ENCODE measurements at places on chromosomes 3 and 15. TPM values are rescaled to one million over a fixed set of nuclear protein-coding genes. Genes with fewer than 3 reads are reported as not detected.

Gene TOPAZ1
- not detected for total RNA-seq

GRCh38 chr3:139721370-139721769 lies 43.6 kb upstream of the NMNAT3 start:
- DNase-seq, result no peak
- no peak overlapping the region for H3K27ac ChIP-seq
- no peaks in the 10 kb centered on the region for H3K36me3 ChIP-seq

- H3K4me1 ChIP-seq, result peaks cover 33% of the 10 kb centered on the region
- H3K27ac ChIP-seq, result peak overlapping the region; percentile 100
- peak overlapping the region; percentile 13 for H3K4me3 ChIP-seq
- H3K36me3 ChIP-seq, result no peaks in the 10 kb centered on the region
Measured at GRCh38 chr15:78374436-78375393, 34.6 kb downstream of the CRABP1 start.

GRCh38 chr3:178901204-178901603 lies 170.4 kb downstream of the ZMAT3 start:
- H3K27me3 ChIP-seq, result no peaks in the 10 kb centered on the region
- H3K4me3 ChIP-seq, result no peak overlapping the region
- H3K36me3 ChIP-seq, result no peaks in the 10 kb centered on the region
- H3K27ac ChIP-seq, result peak overlapping the region; percentile 12
- no peak for DNase-seq
- peaks cover 10% of the 10 kb centered on the region for H3K4me1 ChIP-seq

- H3K27ac ChIP-seq, result no peak overlapping the region
- peaks cover 4% of the 10 kb centered on the region for H3K4me1 ChIP-seq
- no peak overlapping the region for H3K4me3 ChIP-seq
- no peak for DNase-seq
Measured at GRCh38 chr3:187767266-187768012, 22.2 kb upstream of the BCL6 start.

- H3K27me3 ChIP-seq, result no peaks in the 10 kb centered on the region
- no peak overlapping the region for H3K4me3 ChIP-seq
- no peaks in the 10 kb centered on the region for H3K36me3 ChIP-seq
- no peak for DNase-seq
Measured at GRCh38 chr15:46856839-46857502, 860.3 kb upstream of the SEMA6D start.

Gene GRAMD2A
- total RNA-seq, result 1.2 TPM

DNA sequence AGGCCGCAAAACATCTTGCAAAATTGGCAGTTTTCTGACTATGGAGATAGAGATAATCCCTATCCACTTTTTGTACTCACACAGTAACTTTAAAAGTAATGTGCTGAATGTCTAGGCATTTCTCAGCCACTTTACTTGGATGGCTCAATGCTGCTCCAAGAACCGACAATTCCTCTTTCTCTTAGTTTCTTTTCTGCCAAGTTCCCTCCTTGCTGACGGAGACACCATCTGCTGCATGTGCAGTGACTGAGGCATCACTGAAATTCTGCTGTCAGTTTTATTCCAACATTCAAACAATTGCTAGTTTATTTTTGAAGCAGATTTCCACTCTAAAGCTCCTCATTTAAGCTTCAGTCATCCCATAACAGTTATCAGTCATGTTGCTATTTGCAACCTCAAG lies 116.0 kb upstream of the RBMS3 start:
- H3K27ac ChIP-seq, result no peak overlapping the region
- DNase-seq, result no peak
- H3K4me1 ChIP-seq, result 0 out of 2 replicates have a peak, but pooled peaks cover 4% of the 10 kb centered on the region

GRCh38 chr3:197737749-197738462 lies 1.2 kb upstream of the RUBCN start:
- H3K4me3 ChIP-seq, result peak overlapping the region; percentile 94
- no peak for DNase-seq
- no peak overlapping the region for H3K27ac ChIP-seq
- H3K4me1 ChIP-seq, result no peaks in the 10 kb centered on the region

DNA sequence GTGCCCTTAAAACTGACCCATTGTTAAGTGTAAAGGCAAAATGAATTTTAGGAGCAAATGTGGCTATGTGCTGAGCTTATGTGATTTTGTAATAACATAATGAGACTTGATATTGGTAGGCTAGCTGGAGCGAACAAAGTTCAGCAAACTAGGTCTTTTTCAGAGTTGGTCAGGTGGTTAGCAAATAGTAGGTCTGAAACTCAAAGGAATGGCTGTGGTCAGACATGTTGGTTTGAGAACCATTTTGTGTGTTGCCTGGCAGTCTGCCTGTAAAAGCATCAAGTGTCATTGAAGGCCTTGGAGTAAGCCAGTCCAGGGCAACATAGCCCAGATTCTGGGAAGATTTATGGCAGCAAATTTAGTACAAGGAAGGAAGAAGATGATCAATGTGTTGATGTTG lies 16.4 kb downstream of the FBXO22 start:
- H3K27me3 ChIP-seq, result no peaks in the 10 kb centered on the region
- no peak for DNase-seq
- peaks cover 5% of the 10 kb centered on the region for H3K4me1 ChIP-seq
- peaks cover 2% of the 10 kb centered on the region for H3K36me3 ChIP-seq

- no peak overlapping the region for H3K27ac ChIP-seq
- DNase-seq, result no peak
- no peaks in the 10 kb centered on the region for H3K4me1 ChIP-seq
- no peaks in the 10 kb centered on the region for H3K27me3 ChIP-seq
- H3K4me3 ChIP-seq, result no peak overlapping the region
Measured at GRCh38 chr3:114329823-114330222, 36.0 kb downstream of the TIGIT start.

Gene SYNPR
- total RNA-seq, result not detected

Gene TRA2B
- 197 TPM for total RNA-seq

DNA sequence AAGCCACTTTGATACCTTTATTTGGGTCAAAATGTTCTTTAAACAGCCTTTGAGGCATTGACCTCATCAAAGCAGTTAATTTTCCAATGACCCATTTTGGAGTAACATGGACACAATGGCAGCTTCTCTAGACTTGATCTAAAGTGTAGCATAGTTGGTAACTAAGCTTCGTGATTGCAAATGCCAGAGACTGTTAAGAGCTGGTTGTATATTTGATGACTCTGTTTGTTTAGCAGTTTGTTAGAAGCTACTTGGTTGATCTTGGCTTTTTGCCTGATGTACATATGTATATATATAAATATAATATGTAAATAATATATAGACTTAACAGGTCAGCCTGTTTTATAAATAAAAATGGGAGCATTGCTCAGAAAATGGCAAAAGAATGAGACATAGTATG lies 68.4 kb downstream of the MITF start:
- H3K27ac ChIP-seq, result no peak overlapping the region
- H3K36me3 ChIP-seq, result no peaks in the 10 kb centered on the region
- no peaks in the 10 kb centered on the region for H3K27me3 ChIP-seq
- no peak overlapping the region for H3K4me3 ChIP-seq
- no peak for DNase-seq

- no peaks in the 10 kb centered on the region for H3K36me3 ChIP-seq
- DNase-seq, result no peak
Measured at GRCh38 chr15:31062911-31063310, 38.6 kb downstream of the TRPM1 start.

Gene SHQ1
- 20.2 TPM for total RNA-seq

Gene ZNF660
- total RNA-seq, result not detected

Gene GOLGA8H
- 0.16 TPM for total RNA-seq

DNA sequence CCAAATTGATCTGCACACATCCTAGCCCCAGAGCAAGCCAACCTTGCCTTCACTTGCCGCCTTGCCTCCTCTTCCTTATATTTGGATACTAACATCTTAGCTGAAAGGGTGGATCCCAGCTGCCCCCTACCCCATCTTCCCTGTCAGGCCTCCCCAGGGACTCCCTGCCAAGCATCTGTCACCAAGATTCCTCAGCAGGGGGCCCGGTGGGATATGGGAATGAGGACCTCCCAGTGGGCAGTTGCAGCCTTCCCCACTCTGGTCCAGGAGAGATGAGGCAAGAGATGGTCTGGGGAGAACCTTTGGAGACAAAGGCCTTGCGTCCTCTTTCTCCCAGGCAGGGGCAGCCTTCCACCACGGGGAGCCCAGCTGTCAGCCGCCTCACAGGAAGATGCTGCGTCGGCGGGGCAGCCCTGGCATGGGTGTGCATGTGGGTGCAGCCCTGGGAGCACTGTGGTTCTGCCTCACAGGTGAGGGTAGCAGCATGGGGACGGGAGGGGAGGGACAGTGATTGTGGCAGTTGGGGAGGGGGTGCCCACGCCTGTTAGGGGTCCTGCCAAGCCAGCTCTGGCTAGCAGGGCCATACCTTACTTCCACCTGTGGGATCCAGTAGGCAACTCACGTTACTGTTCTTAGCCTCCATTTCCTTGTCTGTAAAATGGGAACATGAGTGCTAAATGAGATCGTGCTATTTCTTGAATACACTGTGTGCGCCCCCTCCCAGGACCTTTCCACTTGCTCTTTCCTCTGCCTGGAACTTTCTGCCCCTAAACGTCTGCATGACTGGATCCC lies 15.3 kb downstream of the CD276 start:
- H3K27me3 ChIP-seq, result no peaks in the 10 kb centered on the region
- H3K27ac ChIP-seq, result no peak overlapping the region
- no peak overlapping the region for H3K4me3 ChIP-seq
- no peak for DNase-seq

DNA sequence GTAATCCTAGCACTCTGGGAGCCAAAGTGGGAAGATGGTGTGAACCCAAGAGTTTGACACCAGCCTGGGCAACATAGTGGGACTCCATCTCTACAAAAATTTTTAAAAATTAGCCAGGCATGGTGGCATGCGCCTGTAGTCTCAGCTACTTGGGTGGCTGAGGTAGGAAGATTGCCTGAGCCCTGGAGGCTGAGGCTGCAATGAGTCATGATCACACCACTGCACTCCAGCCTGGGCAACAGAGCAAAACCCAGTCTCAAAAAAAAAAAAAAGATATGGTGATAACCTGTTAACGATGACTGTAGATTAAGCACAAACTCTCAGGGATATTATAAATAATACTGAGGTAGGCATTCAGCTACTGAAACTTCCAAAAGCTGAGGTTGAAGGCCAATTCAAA lies 107.5 kb downstream of the SLC49A4 start:
- H3K27me3 ChIP-seq, result no peaks in the 10 kb centered on the region
- H3K27ac ChIP-seq, result no peak overlapping the region
- no peaks in the 10 kb centered on the region for H3K36me3 ChIP-seq
- H3K4me3 ChIP-seq, result no peak overlapping the region
- H3K4me1 ChIP-seq, result no peaks in the 10 kb centered on the region

Gene NRROS
- total RNA-seq, result 1.5 TPM

DNA sequence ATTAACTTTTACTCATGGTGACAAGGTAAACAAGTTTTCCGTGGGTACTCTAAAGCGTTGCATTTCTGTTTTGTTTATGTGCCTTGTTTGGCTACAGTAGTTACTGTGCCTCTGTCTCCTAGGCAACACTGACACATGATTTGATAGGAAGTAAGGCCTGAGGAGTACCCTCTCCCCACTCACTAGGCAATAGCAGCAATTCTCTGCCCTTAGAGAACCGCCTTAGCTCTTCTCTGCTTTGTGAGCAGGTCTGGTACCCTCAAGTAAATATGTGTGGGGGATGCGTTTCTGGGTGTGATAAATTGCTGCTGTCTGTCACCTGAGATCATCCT lies at the start of gene IL5RA:
TSS of gene IL5RA (minus strand) at position 76 of the 332 bp plus-strand sequence. CDS start 5,390 bp downstream, outside the sequence.
- H3K4me1 ChIP-seq, result peaks cover 17% of the 10 kb centered on the region
- DNase-seq, result no peak
- H3K27me3 ChIP-seq, result no peaks in the 10 kb centered on the region
- no peak within 1 kb of the TSS for H3K4me3 ChIP-seq
- H3K36me3 ChIP-seq, result no peaks in the 10 kb centered on the region
- peak within 1 kb of the TSS; percentile 53 for H3K27ac ChIP-seq

Gene PLA2G4D
- not detected for total RNA-seq

- DNase-seq, result no peak
- H3K4me3 ChIP-seq, result no peak overlapping the region
- no peak overlapping the region for H3K27ac ChIP-seq
Measured at GRCh38 chr15:36778531-36778930, 199.1 kb downstream of the CDIN1 start.

DNA sequence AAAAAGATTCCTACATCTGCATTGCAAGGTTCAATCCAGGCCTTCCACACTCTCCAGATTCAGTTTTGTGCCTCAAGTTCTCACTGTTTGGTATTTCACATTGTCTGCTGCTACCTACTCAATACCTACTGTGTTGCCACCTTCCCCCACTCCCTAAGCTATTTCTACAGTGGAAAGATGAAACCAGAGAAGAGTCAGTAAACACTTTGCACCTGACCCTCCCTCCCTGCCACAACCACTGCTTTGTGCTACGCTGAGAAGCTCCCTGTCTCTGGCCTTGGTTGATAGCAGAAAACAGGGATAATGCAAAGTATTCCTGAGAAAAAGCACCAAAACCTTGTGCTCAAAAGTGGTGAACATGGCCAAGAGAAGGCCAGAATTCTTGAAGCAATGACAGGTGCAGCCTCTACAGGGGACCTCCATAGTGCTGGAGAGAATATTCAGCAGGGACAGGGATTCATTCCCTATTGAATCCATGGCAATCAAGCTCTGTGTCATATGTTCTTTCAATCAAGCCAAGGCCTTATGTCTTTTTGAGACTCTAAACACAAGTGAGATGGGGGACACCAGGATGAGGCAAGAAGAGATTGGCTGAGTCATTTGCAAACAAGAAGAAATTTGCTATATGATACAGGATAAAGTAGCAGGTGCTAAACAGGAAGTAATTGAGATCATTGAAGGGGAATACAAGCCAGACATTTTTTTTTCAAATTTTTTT lies 83.5 kb upstream of the LIPC start:
- H3K27me3 ChIP-seq, result no peaks in the 10 kb centered on the region
- no peaks in the 10 kb centered on the region for H3K36me3 ChIP-seq
- no peak for DNase-seq
- H3K4me3 ChIP-seq, result no peak overlapping the region

DNA sequence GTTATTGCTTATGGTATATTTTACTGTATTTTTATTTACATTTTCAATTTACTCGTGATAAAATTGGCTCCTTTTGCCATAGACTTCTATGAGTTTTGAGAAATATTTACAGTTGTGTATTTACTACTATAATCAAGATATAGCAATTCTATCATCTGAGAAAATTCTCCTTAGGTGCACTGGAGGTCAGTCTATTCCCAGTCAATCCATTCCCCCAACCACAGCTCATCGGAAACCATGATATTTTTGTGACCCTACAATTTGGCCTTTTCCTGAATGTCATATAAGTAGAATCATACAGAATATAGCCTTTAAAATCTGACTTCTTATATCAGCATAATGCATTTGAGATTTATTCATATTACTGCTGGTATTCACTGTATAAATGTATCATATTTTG lies 114.7 kb upstream of the LRTM1 start:
- no peaks in the 10 kb centered on the region for H3K4me1 ChIP-seq
- H3K4me3 ChIP-seq, result no peak overlapping the region
- H3K27ac ChIP-seq, result no peak overlapping the region
- no peaks in the 10 kb centered on the region for H3K36me3 ChIP-seq
- DNase-seq, result no peak
- H3K27me3 ChIP-seq, result no peaks in the 10 kb centered on the region

Gene SCG3
- not detected for total RNA-seq

DNA sequence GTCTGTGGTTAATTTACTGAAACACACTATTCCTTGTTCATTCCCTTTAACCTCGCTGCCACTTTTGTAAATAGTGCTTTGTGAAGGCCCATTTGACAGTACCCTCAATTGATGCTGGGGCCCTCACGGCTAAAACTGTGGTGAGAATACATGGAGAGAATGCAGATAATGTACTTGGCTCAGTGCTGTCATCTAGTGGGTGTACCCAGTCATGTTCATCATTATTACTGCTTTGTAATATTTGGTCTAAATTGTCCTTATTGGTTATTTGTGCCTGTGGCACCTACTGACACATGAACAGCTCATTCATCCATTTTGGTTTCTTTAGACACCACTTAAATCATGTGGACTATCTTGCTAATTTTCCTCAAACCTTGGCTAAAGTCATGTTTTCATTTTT lies 543.6 kb downstream of the EDEM1 start:
- no peaks in the 10 kb centered on the region for H3K4me1 ChIP-seq
- peak; percentile 3 for DNase-seq
- no peak overlapping the region for H3K27ac ChIP-seq
- H3K36me3 ChIP-seq, result no peaks in the 10 kb centered on the region

Measured in Caco-2 (cell line).